ENCODE measurements at places on chromosomes 5 and 9.

DNA sequence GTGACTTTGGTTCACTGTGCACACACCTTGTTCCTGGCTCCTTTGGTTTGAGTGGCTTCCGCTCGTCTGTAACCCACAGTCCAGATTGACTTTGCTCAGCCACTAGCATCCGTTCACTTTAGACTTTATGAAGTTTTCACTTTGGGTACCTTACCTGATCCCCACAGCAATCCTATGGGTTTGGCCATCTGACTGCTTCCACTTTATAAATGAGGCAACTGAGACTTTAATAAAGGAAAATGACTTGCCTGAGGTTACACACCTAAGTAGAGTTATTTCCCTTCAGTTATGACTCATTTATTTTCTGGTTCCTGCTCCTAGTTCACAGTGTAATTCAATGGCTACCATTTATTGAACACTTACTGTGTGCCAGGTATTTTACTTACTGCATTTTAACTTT is 94.2 kb upstream of the SAP30L start:
- DNase-seq = no peak

DNA sequence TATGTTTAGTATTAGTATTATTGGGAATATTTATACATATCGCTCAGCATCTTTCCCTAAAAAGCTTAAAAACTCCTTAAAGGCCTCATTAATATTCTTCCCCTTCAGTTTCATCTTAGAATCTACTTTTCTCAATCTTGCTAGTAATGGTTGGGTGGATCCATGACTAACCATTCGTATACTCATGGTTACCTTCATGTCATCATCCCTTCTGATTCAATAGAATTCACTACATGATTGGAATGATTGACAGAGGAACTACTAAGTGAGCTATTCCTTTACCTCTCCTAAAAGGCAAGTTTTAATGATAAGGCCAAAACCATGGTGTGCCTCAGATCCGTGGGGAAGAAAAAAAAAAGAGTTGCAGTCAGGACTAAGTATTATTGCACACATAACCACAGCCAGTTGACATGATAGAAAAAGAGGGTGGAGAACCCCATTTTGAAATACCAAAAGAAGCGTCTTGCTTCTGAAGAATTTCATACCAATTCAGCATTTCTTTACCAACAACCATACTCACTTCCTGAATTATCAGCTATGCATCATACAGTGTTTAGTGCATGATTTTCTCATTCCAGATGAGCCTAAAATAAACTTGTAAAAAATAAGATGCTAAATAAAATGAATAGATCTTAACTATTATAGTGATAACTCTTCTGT is 624.6 kb downstream of the PDE4D start:
- DNase-seq = no peak

DNA sequence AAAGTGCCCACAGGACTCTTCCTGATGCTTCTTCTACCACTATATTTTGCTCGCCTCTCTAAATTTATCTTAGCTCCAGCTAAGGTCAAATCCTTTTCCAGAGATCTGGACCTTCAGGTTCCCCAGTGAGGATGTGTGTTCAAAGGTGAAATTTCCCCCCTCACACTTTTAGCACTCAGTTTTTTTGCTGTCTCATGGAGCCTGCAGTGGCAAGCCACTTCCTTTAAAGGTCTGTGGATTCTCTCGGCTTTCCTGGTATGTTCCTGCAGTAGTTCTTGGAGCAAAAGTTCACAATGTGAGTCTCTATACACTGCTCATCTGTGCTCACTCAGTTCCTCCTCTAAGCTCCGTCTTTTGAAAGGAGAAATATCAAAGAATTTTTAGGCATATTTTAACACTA is 181.4 kb downstream of the LURAP1L start:
- DNase-seq = peak; percentile 23

DNA sequence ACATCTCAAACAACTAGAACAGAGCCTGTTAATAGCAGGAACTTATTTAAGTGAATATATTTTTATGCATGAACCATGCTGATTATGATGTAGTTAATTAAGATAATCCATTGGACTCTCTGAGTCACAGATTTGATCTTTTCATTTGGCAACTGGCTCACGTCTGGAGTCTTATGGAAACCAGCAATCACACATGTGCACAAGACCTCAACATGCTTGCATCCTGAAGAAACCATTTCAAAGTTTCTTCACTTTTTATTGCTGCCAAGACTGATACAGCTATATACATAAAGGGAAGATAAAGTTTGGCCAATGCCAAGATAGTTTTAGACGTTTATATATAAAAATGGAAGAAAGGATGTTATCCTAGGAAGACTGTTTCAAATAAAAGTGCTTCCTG is 13.3 kb upstream of the C9 start:
- DNase-seq = no peak

DNA sequence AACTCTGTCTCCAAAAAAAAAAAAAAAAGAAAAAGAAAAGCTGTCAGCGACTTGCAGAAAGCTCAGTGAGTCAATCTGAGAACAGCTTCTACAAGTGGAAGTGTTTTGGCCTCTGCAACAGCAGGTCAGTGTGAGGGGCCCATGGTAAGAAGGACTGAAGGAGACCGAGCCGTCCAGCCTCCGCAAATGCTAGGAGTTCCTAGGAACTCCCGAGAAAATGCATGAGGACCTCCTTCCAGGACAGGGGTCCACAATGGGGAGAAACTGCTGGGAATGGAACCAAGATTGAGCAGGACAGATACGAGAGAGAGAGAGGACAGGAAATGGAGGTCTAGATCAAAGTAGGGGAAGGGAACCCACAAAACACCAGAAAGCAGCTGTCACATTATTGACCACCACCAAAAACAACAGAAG is 180.5 kb downstream of the CRB2 start:
- DNase-seq = no peak

DNA sequence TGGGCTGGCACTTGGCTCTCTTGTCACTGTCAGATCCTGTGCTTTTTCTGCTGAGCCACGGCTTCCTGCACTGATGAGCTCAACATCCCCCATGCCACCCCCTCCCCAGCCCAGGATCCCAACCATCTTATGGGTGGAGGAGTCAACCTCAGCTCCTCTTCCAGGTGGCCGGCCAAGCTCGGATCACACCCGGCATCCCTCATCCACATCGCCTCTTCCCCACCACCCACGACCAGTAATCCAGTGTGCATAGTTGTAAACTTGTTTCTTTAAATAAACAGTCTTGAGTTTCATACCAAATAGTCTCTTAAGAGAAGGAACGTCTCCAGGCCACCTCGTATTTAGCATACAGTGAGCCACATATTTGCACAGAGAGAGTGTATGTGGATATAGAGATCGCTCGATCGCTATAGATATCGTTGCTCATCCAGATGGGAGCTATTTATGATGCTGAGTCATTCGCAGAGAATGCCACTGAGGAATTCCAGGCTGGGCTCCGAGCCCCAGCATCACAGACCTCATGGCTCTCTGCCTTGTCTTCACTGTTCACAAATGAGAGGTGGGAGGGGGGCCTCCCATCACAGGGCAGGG is 61.8 kb upstream of the CPLX2 start:
- peak; percentile 85 for DNase-seq

- DNase-seq = no peak
Observed at GRCh38 chr5:1208743-1209488, 7.5 kb downstream of the SLC6A19 start.

DNA sequence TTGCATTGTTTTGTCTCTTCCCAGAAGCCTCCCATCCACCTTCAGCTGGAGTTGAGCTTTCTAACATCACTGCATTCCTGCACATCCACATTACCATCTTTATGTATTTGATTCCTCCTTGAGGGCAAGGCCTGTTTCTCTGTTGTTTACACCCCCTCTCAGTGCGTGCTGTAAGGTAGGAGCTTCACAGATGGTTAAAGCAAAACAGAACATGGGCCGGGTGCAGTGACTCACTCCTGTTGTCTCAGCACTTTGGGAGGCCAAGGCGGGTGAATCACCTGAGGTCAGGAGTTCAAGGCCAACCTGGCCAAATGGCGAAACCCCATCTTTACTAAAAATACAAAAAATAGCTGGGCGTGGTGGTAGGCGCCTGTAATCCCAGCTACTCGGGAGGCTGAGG is 110.9 kb downstream of the KCNIP1 start:
- no peak for DNase-seq

DNA sequence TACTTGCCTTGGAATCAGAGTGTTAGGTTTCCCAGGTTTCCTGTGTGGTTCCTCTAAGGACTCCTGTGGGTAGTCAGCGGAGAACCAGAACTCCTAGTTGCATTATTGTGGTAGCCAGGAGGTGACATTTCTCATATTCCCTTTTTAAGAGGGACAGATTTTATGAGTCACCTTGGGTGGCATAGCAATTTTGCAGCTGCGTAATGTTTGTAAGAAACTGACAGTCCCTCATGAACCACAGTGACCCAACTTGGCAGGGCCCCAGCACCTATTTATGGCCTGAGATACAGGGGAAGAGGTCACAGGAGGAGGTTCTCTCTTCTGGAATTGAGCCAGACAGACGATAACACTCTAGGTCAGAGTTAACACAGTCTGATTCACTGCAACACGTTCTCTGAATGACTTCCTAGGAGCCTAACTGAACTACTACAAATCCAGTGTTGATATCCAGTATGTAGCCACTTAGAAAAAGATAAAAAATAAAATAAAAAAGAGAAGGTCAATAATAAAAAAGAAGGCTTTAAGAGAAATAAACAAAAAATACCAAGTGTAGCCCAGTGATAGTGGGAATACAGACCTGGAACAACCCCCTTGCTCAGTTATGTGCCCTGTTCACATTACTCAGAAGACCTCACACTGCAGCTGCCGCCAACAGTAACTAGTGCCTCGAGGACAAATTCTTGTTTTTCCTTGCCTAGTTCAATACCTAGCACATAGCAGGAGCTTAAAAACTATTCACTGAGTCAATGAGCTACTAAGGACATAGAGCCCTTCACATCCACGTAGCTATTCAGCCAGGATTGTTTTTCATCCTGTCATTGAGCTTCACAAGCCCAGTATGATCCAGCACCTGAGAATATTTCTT is 50.7 kb upstream of the VLDLR start:
- peak; percentile 29 for DNase-seq

DNA sequence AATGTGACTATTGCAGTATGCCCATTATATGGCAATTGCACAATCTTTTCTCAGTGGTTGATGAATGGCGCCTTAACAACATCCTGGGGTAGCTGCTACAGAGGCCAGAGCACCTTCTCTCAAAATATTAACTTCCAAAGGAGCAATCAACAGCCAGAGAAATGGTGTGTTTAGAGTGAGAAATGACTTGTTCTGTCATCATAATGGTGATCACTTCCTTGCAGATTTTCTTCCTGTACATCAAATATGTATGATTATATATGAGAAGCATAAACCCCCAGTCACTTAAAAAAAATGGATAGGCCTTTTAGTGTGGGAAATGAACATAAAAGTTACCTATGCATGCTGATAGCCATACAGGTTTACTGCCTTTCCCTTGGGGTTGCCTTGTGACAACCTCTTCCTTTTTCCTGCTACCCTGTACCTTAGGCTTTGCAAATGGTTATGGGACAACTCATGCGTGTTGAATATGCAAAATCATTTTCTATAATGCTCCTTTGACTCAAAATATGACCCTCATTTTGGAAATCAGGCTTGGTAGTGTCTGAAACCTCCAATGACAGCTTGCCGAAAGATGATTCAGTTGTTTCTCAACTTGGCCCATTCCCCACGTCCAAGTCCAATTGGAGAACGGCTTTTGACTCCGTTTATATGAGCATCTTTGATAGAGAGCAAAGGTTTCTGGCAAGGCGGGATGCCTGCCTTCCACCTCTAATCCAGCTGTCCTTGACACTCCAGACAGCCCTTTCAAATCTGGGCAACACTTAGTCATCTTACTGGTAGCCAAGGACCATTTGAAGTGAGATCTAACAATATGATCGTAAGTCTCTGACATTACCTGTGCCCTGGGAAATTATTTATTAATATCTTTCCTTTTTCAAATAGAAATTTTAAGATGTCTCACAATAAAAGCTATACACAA is 69.3 kb downstream of the SLC1A1 start:
- DNase-seq = no peak

DNA sequence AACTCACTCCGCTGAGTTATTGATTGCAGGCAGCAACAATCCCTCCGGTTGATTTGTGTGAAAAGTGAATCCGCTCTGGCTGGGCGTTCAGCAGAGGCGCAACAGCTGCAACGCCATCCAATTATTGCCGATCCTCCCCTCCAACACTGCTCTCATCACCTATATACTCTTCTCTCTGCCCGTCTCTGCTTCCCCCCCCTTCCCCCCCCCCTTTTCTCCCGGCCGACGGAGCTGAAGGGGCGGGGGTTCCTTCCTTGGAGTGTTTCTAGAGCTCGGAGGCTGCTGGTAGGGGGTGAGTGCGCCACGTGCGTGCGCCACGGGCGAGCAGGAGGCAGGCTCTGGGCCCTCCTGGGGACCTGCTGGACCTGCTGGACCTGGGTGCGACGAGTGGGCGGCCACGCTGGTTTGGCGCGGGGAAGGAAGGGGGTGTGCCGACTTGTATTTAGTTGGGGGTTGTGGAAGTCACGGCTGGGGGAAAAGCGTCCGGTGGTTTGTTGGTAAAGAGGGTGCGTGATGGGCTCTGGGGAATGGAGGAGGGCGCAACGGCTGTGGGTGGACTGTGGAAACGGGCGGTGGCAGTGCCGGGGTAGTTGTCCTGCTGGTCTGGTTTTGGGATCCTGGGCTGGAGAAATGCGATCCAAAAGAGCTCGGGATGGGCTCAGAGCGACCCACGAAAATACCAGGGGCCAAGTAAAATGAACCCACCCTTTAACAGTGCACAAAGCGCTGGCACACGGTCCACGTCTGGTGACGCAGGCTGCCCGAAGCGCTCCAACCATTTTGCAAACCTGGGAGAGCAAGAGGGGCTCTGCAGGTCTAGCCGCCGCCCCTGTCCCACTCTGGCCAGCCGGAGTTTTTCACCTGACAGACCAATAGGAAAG is 6.4 kb upstream of the MEF2C start:
- no peak for DNase-seq

DNA sequence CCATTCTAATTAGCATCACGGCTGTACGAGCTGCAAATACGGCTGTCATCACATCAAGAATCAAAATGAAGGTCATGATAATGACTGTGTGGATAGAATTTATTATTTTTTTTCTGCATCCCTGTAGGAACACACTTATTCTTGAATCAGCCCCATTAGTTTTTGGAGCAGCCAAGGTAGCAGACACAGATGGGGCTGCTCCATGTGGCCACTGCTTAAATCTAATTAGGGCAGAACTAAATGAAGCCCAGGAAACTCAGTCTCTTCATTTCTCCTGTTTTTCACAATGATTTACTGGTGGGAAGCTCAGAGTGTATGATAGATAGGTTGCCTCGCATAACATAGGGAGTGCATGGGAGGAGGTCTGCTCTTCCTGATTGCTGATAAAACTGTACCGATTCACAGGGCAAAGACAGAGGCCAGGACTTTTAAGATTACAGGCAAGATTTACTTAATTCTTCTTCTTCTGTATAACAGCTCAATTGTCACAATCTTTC is 275.5 kb downstream of the GLIS3 start:
- DNase-seq = no peak

- DNase-seq = no peak
Observed at GRCh38 chr9:107373809-107374208, 90.7 kb downstream of the RAD23B start.

GRCh38 chr5:2133080-2133479 is 250.4 kb upstream of the IRX4 start:
- peak; percentile 40 for DNase-seq

GRCh38 chr9:97039514-97039860 is 545 bp upstream of the CTSV start:
- peak; percentile 75 for DNase-seq
